HuH-7 (cell line): ENCODE measurements at places on chromosomes 3 and 15.

DNA sequence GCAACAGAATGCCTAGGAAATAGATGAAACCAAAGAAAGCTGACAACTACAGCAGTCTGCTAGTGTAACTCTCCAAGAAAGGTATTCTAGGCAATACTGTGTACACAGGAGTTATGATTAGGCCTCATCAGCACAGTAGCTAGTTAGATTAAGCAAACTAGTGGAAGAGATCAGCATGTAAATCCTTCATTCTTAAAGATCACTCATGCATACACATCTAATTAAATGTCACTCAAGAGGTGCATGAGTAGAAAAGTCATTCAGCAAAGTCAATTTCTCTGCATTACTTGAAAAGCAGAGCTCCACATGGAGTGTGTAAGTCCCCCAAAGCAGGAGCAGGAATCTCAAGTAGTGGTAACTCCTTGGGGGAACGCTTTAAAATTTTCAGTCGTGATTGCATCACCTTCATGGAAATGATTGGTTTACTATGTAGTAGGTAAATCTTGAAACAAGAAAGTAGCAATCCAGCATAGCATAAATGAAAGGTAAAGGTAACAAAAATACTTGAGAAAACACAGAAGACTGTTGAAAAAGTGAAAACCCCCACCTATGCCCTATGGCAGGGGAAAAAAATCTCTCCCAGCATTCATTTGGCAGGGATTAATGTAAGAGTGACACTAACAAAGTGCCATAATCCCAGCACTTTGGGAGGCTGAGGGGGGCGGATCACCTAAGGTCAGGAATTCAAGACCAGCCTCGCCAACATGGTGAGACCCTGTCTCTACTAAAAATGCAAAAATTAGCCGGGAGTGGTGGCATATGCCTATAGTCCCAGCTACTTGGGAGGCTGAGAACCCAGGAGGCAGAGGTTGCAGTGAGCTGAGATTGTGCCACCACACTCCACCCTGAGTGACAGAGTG is 29.4 kb upstream of the PPIB start:
- no peak for DNase-seq

DNA sequence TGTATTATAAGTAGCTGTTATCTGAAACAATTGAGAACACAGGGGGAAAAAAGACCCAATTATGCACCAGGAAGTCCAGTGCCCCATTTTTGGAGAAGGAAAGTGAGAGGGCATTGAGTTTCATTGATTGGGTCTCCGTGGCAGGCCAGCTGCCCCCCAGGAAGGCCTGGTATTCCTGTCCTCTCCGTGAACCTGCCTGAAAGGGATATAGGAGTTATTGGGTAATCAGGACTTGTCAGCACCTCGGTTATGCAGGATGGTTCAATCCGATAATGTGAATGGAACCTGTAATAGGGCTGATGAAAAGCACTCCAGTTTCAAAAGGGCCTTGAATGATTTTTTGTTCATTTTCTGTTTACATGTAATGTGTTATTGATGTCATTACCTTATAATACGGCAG is 122.0 kb upstream of the RARB start:
- DNase-seq = no peak

DNA sequence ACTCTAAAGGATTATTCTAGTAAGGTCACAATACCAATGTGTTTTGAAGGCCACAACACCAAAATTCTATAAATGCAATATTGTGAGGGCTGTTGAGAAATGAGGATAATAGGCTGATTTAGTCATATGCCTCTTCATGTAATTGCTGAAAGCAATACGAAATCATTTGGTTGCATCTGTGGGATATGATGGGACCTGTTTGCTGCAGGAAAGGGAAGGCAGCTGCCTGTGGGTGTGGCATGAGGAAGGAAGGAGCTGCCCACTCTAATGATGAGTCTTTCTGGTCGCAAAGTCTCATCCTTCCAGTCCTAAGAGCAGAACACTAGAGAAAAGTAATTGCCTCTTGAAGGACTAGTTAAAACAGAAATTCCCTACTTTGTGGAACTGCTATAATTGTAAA is 245.3 kb upstream of the ZPLD1 start:
- DNase-seq = no peak

GRCh38 chr3:136412307-136412706 is 162.2 kb downstream of the PCCB start:
- no peak for DNase-seq

DNA sequence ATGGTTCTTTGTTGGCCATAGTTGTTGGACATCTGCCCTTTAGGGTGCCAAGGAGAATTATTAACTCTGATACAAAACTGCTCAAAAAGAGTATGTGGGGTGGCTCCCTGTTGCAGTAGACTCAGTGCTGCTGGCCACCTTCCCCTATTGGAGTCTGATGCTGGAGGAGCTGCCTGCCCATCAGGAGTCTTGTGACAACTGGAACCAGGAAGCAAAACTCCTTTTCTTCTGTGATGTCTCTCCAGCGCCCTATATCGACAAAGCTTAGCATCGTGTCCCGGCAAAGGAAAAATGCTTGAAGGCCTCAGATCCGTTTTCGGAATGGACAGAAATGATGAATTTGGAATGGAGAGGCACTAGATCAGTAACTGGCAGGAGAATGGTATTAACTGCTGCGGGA is 23.5 kb downstream of the PAK2 start:
- no peak for DNase-seq

- no peak for DNase-seq
Observed at GRCh38 chr3:172596394-172596706, 73.1 kb upstream of the TNFSF10 start.

GRCh38 chr15:29668120-29668602 is 154.1 kb downstream of the TJP1 start:
- peak; percentile 70 for DNase-seq

GRCh38 chr3:62041681-62042080 is 331.7 kb downstream of the FEZF2 start:
- DNase-seq = no peak

DNA sequence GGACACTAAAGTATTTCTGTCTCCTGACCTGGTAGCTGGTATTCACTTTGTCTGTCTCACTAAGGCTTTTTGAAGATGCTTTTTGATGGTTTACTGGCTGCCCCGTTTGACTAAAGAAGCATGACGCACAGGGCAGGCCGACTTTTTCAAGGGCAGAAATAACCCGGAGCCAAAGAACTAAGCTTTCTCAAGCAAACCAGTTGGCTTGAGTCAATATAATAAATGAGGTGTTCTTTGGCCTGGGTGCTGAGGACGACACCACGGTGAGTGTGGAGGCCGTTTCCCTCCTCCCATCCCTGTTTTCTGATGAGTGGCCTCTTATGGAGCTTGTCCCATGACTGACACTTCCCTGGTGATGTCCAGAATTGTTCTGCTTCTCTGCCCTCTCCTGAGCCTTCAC is 220.9 kb downstream of the ITPR1 start:
- no peak for DNase-seq

DNA sequence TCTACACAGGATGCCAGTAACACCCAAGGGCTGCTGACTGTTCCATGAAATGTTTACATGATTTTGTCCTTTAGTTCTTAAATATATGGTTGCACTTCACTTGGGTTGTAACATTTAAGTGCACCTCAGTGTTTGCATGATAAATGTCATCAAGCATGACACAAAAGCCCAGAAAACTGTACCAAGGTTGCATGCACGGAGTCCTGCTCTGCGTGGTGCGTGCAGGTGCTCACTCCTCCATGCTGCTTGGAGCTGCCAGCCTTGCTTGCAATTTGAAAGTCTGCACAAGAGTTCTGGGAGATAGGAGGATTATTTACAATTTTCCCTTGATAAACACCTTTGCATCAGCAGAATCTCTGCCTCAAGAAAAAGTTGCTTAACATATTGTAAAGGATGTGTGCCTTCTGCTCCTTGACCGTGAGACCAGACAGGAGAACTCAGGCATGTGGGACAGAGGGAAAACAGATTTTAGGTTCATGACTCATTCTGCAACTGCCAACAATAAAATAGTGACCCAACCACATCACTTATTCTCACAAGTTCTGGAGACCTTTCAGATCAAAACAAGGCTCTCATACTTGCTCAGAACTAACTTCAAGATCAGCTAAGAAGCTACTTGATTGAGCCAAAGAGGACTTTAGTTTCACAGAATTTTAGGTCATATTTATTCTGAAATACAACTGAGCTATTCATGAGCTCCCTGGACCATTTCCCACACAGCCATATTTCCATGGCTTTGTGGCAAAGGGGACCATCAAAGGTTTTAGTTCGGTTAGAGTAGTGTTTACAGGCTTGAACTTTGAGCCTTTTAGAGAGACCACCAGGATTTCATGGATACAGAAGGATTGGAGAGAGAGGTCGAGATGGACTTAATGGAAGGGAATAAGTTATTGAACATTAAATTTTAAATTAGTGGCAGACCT is 128.4 kb upstream of the ZBED2 start:
- no peak for DNase-seq

DNA sequence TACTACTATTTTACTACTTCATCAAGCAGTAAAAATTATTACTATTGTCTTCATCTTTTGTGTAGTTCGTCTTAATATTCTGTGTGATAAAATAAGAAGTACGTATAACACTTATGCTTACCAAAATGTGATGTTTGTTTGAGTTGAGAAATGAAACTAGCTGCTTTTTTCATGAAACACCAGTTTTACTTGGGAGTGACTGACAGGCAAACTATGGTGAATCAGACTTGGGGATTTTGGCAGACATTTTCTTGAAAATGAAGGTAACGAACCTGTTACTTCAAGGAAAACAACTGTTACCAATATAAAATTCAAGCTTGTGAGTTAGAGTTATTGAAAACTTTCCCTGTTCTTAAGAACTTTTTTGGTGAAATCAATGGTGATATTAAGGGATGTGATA is 10.3 kb downstream of the U2SURP start:
- no peak for DNase-seq

DNA sequence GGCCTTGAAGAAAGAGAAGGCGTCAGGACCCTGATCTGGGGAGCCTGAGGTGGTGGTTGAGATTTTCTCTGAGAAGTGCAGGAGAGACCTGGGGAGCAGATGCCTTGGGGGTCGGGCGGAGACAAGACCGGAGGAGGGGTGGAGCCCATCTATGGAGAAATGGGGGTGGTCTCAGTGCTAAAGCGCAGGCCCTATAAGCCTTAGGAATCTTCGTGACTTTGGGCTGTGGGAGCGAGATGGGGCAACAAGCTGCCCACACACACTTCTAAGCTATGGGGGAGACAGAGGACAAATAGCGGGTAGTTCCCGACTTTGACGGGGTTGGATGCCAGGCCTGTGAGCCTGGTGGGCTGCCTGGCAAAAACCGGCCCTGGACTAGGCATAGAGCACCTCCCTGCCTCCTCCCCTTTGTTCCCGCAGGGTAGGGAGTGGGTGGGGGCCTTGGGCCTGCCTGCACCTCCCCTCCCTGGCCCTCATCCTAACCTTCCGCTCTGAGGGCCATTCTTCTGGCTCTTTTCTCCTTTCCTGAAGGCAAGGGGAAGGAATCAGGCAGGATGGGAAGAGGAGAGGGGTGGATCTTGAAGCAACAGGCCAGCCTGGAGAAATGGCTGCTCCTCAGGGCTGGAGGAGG is 880 bp downstream of the NISCH start:
- DNase-seq = no peak

GRCh38 chr3:54066253-54066652 is 56.1 kb upstream of the CACNA2D3 start:
- no peak for DNase-seq

GRCh38 chr3:69370901-69371301 is 15.0 kb downstream of the FRMD4B start:
- DNase-seq = no peak

DNA sequence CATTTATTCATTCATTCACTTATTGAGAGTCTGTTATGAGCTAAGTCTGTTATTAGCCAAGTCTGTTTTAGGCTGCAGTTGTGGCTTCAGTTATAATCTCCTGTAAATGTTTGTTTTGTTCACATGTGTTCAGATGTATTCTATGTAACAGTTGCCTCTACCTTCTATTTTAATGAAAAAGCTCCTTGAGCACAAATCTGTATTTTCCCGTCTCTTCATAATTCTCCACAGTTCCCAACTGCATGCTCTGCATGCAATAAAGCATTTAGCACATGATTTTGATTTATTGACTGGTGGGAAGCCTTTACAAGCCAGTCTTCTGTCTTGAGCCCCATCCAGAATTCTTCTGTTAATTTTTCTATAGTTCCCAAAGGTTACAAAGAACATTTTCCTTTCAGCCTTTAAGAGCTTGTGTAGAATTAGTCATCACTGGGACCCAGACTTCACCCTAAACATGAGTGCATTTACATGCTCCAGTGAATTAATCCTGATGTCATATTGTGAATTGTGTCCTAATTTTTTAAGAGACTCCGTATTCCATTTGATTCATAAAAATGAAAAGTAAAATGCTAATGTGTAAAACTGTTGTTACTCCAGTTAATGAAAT is 122.3 kb upstream of the NR2E3 start:
- no peak for DNase-seq
